ENCODE measurements at places on chromosomes 1 and 21. TPM values are rescaled to one million over a fixed set of nuclear protein-coding genes. Genes with fewer than 3 reads are reported as not detected.
A peak's percentile ranks its signal among the peaks of the same experiment; 100 is the strongest.

Gene TSPEAR
- total RNA-seq, result not detected

Gene FAM110D
- total RNA-seq, result 4.2 TPM

Gene CD101
- 3.9 TPM for total RNA-seq

Gene TPTE
- total RNA-seq, result not detected

Gene MARK1
- 13.0 TPM for total RNA-seq

Gene SV2A
- 7.6 TPM for total RNA-seq

DNA sequence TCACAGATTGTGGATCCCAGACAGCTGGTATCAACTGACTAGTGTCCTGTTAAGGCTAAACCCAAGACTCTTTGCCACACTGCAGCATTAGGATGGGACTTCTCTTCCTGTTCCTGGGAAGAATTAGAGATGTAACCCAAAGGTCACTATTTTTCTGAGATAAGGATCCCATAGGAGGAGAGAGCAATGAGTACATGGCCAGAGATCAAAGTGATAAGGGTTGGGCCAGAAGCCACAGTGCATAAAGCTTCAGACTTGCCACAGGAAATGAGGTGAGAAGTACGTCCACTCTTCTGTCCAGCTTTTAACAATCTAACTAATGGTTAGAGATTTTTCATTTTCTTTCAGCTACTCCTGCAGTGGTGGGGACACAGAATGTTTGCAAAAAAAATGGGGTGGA lies at the start of gene HSD3B1:
Gene HSD3B1 (plus strand): TSS at position 270 of the 400 bp plus-strand sequence. CDS start 267 bp downstream, outside the sequence.
- no peaks in the 10 kb centered on the region for H3K4me1 ChIP-seq
- H3K27ac ChIP-seq, result no peak within 1 kb of the TSS
- DNase-seq, result no peak
- no peak within 1 kb of the TSS for H3K4me3 ChIP-seq

DNA sequence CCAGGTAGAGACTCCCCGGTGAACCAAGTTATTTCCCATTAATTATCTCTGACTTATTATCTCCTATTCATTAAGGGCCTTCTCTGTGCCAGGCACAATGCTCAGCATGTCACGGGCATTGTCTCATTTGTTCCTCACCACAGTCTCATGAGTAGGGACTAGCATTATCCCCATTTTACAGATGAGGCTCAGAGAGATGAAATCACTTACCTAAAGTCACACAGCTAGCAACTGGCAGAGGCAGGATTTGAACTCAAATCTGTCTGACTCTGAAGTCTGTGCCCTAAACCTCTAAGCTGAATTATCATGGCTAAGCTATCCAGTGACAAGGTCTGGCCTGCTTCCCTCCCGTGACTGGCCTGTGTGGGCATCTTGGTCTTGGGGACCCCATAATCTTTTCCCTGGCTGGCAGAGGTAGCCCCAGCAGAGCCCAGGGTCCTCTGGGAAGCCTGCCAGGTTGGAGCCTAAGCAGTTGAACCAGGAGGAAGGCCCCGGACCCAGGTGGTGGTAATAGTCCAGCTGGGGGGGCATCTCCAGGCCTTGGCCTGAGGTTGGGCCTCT lies 4.5 kb downstream of the MAP7D1 start:
- peak overlapping the region; percentile 90 for H3K27ac ChIP-seq
- peak overlapping the region; percentile 56 for H3K4me3 ChIP-seq
- no peaks in the 10 kb centered on the region for H3K27me3 ChIP-seq
- no peaks in the 10 kb centered on the region for H3K36me3 ChIP-seq
- H3K4me1 ChIP-seq, result peaks cover 76% of the 10 kb centered on the region
- DNase-seq, result no peak

- H3K4me3 ChIP-seq, result no peak overlapping the region
- peaks cover 10% of the 10 kb centered on the region for H3K36me3 ChIP-seq
- no peak for DNase-seq
- H3K27ac ChIP-seq, result no peak overlapping the region
These were observed 38.3 kb downstream of the CEP170 start for GRCh38 chr1:243216741-243217140.

DNA sequence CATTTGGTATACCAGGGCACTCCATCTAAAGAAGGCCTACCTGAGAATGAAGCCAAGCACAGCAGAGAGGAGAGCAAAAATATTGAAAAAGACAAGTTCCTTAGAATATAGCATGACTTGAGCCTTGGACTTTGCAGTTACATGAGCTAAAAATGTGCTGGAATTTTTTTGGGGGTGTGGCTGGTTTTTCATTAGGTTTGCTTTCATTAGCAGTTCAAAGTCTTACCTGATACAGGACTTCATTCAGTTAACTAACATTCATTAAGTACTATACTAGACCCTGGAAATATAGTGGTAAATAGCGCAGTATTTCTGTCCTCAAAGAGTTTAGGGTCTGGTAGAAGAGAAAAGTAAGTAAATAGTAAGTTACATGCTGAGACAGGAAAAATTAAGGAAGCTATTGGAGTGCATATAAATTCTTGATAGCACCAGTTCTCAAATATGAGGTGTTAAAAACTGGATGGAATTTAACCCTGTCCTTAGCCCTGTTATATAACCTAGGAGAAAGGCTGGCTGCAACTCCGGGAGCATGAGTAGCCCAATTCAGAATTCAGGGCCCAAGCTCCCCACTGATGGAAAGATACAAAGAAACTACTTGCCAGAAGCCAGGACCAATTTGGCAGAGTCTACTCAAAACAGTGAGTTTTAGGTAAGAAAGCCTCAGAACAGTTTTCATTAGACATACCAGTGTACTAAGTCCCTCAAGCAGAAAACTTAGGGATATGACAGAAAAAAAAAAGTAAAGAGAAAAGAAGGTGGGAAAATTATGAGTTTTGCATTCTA lies 3.1 kb upstream of the DOCK7 start:
- no peak for DNase-seq
- no peaks in the 10 kb centered on the region for H3K36me3 ChIP-seq
- no peaks in the 10 kb centered on the region for H3K27me3 ChIP-seq
- H3K4me3 ChIP-seq, result no peak overlapping the region
- H3K27ac ChIP-seq, result no peak overlapping the region

DNA sequence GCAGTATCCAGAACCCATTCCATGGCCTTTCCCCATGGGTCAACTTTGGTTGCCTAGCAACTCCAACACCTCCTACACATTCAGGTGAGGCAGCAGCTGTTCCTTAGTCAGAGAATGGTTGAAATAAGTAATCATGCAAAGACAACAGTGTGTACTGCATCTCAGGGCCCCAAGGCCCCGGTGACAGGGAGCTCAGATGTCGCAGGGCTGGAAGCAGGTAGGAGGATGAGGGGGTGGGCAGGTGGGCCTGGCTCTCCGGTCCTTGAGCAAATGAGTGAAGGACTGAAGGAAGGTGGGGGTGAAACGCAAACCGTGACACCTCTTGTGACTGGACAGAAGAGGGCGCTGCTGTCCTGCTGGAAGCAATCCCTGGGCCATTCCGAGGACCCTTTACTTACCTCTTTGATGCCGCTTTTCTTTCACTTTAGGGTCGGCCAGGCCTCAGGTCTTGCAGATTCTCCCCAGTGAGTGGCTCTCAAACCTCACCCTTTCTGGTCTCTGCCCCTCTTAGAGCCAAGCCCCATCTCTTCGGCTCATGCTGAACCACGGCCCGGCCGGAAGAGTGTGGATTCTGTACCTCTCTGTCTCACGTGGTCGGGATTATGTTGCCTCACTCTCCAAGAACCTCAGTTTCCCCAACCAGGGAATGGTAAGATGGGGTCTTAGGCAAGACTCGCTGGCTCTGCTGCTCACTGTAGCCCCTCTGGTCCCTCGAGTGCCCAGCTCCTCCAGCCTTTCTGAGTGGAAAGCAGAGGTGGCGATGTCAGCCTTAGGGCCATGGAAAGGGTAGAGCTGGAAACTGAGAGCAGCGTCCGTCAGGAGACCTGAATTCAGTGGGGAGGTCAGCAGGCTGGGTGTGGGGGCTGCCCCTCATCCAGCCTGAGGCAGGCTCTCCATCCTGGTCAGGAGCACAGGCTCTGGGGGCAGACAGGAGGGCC lies 5.6 kb upstream of the KCNA10 start:
- H3K4me3 ChIP-seq, result no peak overlapping the region
- no peaks in the 10 kb centered on the region for H3K36me3 ChIP-seq
- H3K27ac ChIP-seq, result no peak overlapping the region
- no peaks in the 10 kb centered on the region for H3K4me1 ChIP-seq

DNA sequence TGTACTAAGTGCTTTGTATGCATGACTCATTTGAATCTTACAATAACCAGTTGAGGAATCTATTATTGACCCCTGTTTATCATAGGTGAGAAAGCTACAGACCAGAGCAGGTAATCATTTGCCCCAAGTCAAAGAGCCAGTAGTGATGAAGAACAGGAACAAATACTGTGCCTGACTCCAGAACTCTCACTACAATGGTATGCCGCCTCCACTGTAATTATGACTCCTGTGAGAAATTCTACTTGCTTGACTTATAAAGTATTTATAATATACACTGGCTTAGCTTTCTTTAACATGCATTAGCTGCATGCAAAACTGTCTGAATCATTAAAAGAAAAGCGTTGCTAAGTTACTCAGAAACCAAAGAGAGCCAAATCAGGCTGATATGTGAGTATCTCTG lies 92.6 kb downstream of the ZNF281 start:
- DNase-seq, result no peak
- H3K27ac ChIP-seq, result no peak overlapping the region
- no peaks in the 10 kb centered on the region for H3K4me1 ChIP-seq
- H3K36me3 ChIP-seq, result no peaks in the 10 kb centered on the region

- H3K27me3 ChIP-seq, result peaks cover 14% of the 10 kb centered on the region
- DNase-seq, result no peak
- no peak overlapping the region for H3K4me3 ChIP-seq
- no peak overlapping the region for H3K27ac ChIP-seq
These were observed 5.9 kb downstream of the LHX9 start for GRCh38 chr1:197923038-197923437.

GRCh38 chr1:183032122-183032921 lies 9.1 kb downstream of the LAMC1 start:
- H3K4me1 ChIP-seq, result peaks cover 69% of the 10 kb centered on the region
- H3K36me3 ChIP-seq, result no peaks in the 10 kb centered on the region
- peak overlapping the region; percentile 36 for H3K27ac ChIP-seq
- no peak for DNase-seq
- H3K4me3 ChIP-seq, result no peak overlapping the region

GRCh38 chr1:24874056-24874455 lies 56.0 kb downstream of the RUNX3 start:
- H3K4me1 ChIP-seq, result no peaks in the 10 kb centered on the region
- H3K36me3 ChIP-seq, result no peaks in the 10 kb centered on the region
- no peak overlapping the region for H3K27ac ChIP-seq
- H3K27me3 ChIP-seq, result no peaks in the 10 kb centered on the region
- peak; percentile 34 for DNase-seq
- H3K4me3 ChIP-seq, result no peak overlapping the region

DNA sequence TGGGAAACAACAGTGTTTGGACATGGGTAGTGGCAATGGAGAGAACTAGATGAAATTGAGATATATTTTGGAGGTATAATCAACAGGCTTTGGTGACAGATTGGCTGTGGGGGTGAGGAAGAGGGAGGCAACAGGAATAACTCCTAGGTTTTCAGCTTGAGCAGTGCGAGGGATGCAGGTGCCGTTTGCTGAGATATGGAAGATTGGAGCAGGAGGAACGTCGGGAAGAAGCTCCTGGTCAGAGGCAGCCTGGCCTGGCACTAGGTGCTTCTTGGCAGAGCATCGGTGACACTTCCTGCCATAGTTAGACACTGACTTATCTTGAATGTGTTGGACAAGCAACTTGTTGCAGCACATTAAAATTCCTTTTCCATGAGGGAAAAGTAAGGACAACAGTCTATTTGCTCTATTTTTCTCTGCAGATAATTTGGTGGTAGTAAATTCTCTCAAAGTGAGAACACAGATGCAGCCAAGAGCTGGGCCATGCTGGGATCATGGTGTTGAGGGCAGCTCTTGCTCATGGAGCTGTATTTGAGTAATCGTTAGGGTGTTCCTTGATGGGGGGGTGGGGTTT lies 21.5 kb upstream of the MYSM1 start:
- no peaks in the 10 kb centered on the region for H3K27me3 ChIP-seq

GRCh38 chr1:156750711-156751450 lies 594 bp downstream of the HDGF start:
- peak overlapping the region; percentile 99 for H3K27ac ChIP-seq
- H3K36me3 ChIP-seq, result no peaks in the 10 kb centered on the region
- H3K4me3 ChIP-seq, result peak overlapping the region; percentile 96
- no peak for DNase-seq

- H3K27me3 ChIP-seq, result no peaks in the 10 kb centered on the region
- no peak for DNase-seq
- H3K4me1 ChIP-seq, result peaks cover 6% of the 10 kb centered on the region
- H3K36me3 ChIP-seq, result no peaks in the 10 kb centered on the region
- H3K4me3 ChIP-seq, result no peak overlapping the region
- H3K27ac ChIP-seq, result no peak overlapping the region
These were observed 29.4 kb upstream of the PEX10 start for GRCh38 chr1:2441746-2442145.

GRCh38 chr1:58869638-58870297 lies 85.9 kb upstream of the JUN start:
- no peak for DNase-seq
- H3K4me1 ChIP-seq, result peaks cover 6% of the 10 kb centered on the region
- H3K27me3 ChIP-seq, result no peaks in the 10 kb centered on the region
- no peak overlapping the region for H3K27ac ChIP-seq
- H3K4me3 ChIP-seq, result no peak overlapping the region
- no peaks in the 10 kb centered on the region for H3K36me3 ChIP-seq

GRCh38 chr1:234746798-234747196 lies 136.8 kb upstream of the IRF2BP2 start:
- no peaks in the 10 kb centered on the region for H3K27me3 ChIP-seq
- H3K4me1 ChIP-seq, result peaks cover 9% of the 10 kb centered on the region
- no peak overlapping the region for H3K4me3 ChIP-seq

DNA sequence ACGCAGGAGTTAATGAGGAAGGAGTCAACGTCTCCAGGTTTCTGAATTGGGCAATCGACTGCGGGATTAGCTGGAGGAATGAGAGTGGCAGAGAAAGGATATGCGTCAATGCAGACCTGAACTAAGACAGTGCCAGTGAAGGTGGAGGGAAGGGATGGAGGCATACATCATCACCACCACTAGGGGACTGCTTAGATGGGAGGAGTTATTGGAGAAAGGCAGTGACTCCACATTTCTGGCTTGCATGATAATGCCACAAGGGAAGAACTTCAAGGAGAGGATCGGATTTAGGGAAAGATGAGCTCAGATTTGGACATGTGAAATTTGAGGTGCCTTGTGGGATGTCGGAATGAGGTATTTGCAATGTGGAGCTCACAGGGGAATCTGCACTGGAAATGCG lies 17.5 kb downstream of the VASH2 start:
- H3K4me3 ChIP-seq, result no peak overlapping the region
- no peak overlapping the region for H3K27ac ChIP-seq
- H3K36me3 ChIP-seq, result no peaks in the 10 kb centered on the region
- no peaks in the 10 kb centered on the region for H3K27me3 ChIP-seq

GRCh38 chr1:231039161-231040018 lies 664 bp downstream of the FAM89A start:
- DNase-seq, result no peak
- H3K36me3 ChIP-seq, result no peaks in the 10 kb centered on the region
- peaks cover 39% of the 10 kb centered on the region for H3K4me1 ChIP-seq
- H3K27me3 ChIP-seq, result no peaks in the 10 kb centered on the region
- peak overlapping the region; percentile 96 for H3K4me3 ChIP-seq
- peak overlapping the region; percentile 72 for H3K27ac ChIP-seq

GRCh38 chr1:170388489-170388888 lies 143.5 kb upstream of the GORAB start:
- no peak overlapping the region for H3K4me3 ChIP-seq
- no peaks in the 10 kb centered on the region for H3K27me3 ChIP-seq
- H3K36me3 ChIP-seq, result no peaks in the 10 kb centered on the region
- no peak overlapping the region for H3K27ac ChIP-seq

- no peak overlapping the region for H3K27ac ChIP-seq
- no peaks in the 10 kb centered on the region for H3K4me1 ChIP-seq
- H3K4me3 ChIP-seq, result no peak overlapping the region
These were observed 154.1 kb downstream of the DAB1 start for GRCh38 chr1:57269630-57270225.

- H3K27me3 ChIP-seq, result no peaks in the 10 kb centered on the region
- peak overlapping the region; percentile 13 for H3K27ac ChIP-seq
- peaks cover 30% of the 10 kb centered on the region for H3K4me1 ChIP-seq
- DNase-seq, result no peak
- H3K36me3 ChIP-seq, result no peaks in the 10 kb centered on the region
These were observed 87.4 kb downstream of the GLUL start for GRCh38 chr1:182304218-182304617.

All from vagina (tissue), 2 donors.